Lung (tissue), 17 donors: ENCODE measurements at places on chromosomes 7 and 10. TPM values are rescaled to one million over a fixed set of nuclear protein-coding genes. Genes with fewer than 3 reads are reported as not detected.

Gene EN2
- total RNA-seq = 0.06 TPM

Gene FAM131B
- total RNA-seq = 1.1 TPM

Gene FAM25A
- not detected for total RNA-seq

Gene ADRB1
- total RNA-seq = 21.4 TPM

Gene IFRD1
- 37.2 TPM for total RNA-seq

Gene CNNM1
- total RNA-seq = 0.23 TPM
